OCI-M1 (cell line): ENCODE measurements at places on chromosomes 3 and 15.

DNA sequence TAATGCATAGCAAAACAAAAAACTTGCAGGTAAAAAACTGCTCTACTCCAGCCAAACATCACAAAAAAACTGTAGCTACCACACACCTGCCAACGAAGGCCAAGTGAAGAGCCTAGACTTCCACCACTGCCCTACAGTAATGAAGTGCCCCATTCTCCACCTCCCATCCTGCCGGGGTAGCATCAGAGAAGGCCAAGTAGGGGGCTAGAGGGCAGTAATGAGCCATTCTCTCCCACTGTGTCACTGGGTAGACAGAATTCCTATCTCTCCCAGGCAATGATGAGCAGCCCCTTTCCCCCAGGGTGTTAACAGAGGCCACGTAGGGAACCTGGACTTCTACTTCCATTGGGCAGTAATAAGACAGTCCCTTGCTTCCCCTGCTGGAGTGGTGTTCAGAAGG, 9.5 kb downstream of the SEC22C start:
- peak; percentile 52 for DNase-seq

- DNase-seq: peak; percentile 42
Measured at GRCh38 chr3:115418583-115418982, 204.7 kb upstream of the GAP43 start.

- DNase-seq: no peak
Measured at GRCh38 chr15:67165254-67166253, 88.9 kb downstream of the AAGAB start.

- DNase-seq: no peak
Measured at GRCh38 chr15:58889363-58889762, 44.1 kb downstream of the SLTM start.

DNA sequence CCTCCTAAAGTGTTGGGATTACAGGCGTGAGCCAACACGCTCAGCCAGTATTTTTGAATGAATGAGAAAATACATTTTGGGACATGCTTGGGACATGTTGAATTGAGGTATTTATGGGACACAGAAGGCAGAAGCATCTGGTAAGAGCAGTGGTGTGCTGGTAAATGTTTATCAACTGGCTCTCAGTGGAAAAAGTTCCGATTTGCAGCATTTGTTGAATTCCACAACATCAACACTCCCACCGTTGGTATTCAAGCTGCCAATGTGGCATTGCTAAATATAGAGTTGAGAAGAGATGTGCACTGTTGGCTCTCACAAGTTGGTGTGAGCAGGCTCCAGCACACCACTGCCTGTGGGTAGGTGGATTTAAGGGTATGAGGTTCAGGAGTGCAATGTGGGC, 35.8 kb upstream of the LRRFIP2 start:
- no peak for DNase-seq

- DNase-seq: no peak
Measured at GRCh38 chr15:87849181-87849580, 407.4 kb downstream of the NTRK3 start.

- peak; percentile 13 for DNase-seq
Measured at GRCh38 chr15:57743424-57743823, 36.9 kb downstream of the POLR2M start.

GRCh38 chr15:77846986-77847385, 214.3 kb upstream of the LINGO1 start:
- no peak for DNase-seq
